ENCODE measurements at places on chromosomes 2 and 18.

DNA sequence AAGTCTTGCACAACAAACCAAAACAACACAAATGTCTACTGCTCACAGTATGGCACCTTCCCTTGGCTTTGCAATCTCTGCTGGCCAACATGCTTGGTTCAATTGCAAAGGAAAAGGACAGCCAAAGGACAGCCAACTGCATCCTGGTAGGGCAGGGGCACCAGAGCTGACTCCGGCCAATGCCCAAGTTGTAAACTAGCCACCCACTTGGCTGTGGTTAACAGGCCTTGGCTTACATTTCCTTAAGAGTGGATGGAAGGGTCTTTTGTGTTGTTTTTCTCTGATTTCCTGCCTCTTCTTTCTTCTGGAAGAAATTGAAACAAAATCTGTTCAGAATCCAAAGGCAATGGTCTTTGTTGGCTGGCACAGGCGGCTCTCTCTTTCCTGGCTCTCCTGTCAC, 119.1 kb upstream of the TRIB2 start:
- no peak overlapping the region for H3K27ac ChIP-seq
- DNase-seq, result no peak
- H3K27me3 ChIP-seq, result no peaks in the 10 kb centered on the region
- no peaks in the 10 kb centered on the region for H3K36me3 ChIP-seq

DNA sequence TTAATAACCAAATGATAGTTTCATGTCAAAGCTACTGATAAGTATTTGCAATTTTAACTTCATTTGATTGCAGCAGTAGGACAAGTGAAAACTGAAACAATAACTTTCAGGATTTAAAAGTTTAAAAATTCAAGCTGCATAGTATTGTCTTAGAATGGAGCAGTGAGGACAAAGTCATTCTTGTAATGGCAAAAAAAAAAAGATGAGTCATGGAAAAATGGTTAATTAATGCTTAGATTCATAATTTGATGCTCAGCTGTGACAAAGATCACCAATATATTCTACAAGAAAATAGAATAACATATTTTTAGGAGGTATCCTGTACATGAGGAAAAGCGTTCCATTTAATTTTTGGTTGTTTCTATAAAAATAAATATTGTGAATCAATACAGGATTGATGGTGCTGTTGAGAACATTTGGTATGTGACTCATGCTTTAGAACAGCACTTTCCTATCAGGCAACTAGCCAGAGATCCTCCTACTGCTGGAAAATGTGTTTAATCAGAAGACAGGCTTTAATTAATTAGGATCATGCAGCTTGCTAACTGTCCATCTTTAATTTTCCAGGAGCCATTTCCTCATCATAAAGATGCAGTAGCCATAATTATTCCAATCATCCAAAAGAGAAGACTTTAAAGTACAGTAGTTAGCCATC, 239.0 kb upstream of the MMADHC start:
- no peaks in the 10 kb centered on the region for H3K4me1 ChIP-seq
- no peaks in the 10 kb centered on the region for H3K27me3 ChIP-seq
- DNase-seq, result no peak
- H3K36me3 ChIP-seq, result no peaks in the 10 kb centered on the region

DNA sequence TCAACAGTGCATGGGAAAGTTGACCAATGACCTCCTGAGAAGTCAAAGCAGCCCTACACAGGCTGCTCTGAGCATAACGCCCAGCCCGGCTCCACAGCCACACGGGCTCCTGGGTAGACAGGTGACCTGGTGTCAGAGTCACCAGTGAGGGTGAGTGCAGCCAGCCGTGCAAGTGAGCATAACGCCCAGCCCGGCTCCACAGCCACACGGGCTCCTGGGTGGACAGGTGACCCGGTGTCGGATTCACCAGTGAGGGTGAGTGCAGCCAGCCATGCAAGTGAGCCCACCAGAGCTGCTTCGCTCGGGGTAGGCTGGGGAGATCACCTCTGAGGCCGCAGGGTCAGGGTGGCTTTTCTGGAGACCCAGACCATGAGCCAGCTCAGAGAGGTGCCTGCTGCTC, 94.3 kb upstream of the TMEM18 start:
- H3K4me3 ChIP-seq, result no peak overlapping the region
- no peaks in the 10 kb centered on the region for H3K36me3 ChIP-seq
- H3K27ac ChIP-seq, result no peak overlapping the region

DNA sequence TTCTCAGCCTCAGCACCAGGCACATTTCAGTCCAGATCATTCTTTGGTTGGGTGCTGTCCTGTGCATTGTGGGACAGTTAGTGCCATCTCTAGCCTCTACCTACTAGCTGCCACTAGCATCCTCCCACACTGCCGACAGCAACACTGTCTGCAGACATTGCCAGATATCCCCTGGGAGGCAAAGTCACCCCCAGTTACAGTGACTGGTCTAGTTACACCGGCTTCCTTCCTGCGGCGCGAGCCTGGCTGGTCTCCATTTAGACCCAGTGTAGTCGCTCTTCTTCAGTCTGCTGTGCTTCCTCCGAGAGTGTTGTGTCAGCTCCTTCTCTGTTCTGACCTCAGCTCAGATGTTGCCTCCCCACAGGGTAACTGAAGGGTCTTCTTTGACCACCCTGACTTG, 283.1 kb downstream of the PHLPP1 start:
- H3K36me3 ChIP-seq, result no peaks in the 10 kb centered on the region
- no peak overlapping the region for H3K4me3 ChIP-seq
- DNase-seq, result no peak
- no peaks in the 10 kb centered on the region for H3K4me1 ChIP-seq
- no peak overlapping the region for H3K27ac ChIP-seq

- H3K27me3 ChIP-seq, result no peaks in the 10 kb centered on the region
- H3K27ac ChIP-seq, result no peak overlapping the region
- peaks cover 48% of the 10 kb centered on the region for H3K4me1 ChIP-seq
- DNase-seq, result no peak
- no peak overlapping the region for H3K4me3 ChIP-seq
Observed at GRCh38 chr2:238285653-238286082, 2.7 kb downstream of the PER2 start.

DNA sequence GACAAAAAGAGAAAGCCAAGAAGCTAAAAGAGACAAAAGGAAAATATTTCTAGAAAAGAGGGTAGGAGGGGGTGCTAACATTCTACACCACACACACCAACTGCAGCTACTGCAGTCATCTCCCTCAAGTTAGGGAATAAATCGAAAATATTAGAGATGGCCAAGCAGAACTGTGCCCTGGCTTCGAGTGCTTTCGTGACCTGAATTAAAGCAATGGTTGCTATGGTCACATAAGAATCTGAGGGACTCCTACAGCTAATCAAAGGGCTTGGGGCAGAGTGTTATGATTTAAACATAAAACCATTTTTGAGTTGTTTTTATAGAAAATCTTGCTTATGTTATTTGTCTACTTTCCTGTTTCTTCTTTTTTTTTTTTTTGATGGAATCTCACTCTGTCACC, 159.6 kb upstream of the HNRNPA3 start:
- no peaks in the 10 kb centered on the region for H3K27me3 ChIP-seq
- DNase-seq, result no peak
- no peak overlapping the region for H3K4me3 ChIP-seq
- no peaks in the 10 kb centered on the region for H3K36me3 ChIP-seq
- no peak overlapping the region for H3K27ac ChIP-seq
- H3K4me1 ChIP-seq, result no peaks in the 10 kb centered on the region

DNA sequence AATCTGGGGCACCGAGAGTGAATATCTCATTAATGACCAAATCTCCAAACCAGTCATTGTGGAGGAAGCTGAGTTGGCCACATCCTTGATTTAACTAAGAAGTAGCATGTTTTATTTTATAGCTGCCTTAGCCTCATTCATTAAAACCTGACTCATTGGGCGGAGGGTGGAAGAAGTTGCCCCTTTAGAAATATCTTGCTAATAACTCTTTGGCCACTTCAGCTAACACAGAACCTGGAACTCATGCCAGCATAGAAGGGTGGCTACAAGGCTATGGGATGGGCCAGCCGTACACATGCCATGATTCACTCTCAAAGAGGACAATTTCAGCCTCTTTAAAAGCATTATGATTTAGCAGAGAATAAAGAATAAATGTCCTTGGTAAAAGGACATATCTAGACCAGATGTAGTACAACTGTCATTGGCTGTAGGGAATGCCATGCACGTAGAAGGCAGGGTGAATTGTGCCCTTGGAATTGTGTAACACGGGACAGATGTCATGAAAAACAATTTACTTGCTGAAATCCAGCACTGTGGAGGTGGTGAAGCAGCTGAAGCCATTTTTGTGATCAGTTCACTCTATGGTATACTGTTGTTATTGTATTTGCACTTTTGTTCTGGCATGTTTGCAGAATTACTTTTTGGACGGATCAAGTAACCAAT, 330.0 kb downstream of the PLCL1 start:
- H3K27ac ChIP-seq, result no peak overlapping the region
- H3K4me1 ChIP-seq, result no peaks in the 10 kb centered on the region
- no peaks in the 10 kb centered on the region for H3K36me3 ChIP-seq
- DNase-seq, result no peak
- no peaks in the 10 kb centered on the region for H3K27me3 ChIP-seq

GRCh38 chr2:141259683-141260082, 871.1 kb downstream of the LRP1B start:
- H3K4me1 ChIP-seq, result no peaks in the 10 kb centered on the region
- H3K36me3 ChIP-seq, result no peaks in the 10 kb centered on the region
- H3K27me3 ChIP-seq, result no peaks in the 10 kb centered on the region
- no peak overlapping the region for H3K27ac ChIP-seq

- H3K27me3 ChIP-seq, result peaks cover 6% of the 10 kb centered on the region
- no peak for DNase-seq
- H3K36me3 ChIP-seq, result no peaks in the 10 kb centered on the region
- no peak overlapping the region for H3K4me3 ChIP-seq
Observed at GRCh38 chr18:79872527-79873444, 75.0 kb downstream of the KCNG2 start.

GRCh38 chr2:8821276-8822217, 15.9 kb downstream of the KIDINS220 start:
- H3K27ac ChIP-seq, result no peak overlapping the region
- DNase-seq, result no peak
- H3K4me1 ChIP-seq, result no peaks in the 10 kb centered on the region
- H3K36me3 ChIP-seq, result peaks cover 20% of the 10 kb centered on the region
- no peaks in the 10 kb centered on the region for H3K27me3 ChIP-seq

GRCh38 chr18:77124452-77124922, 8.1 kb downstream of the MBP start:
- H3K4me1 ChIP-seq, result peaks cover 90% of the 10 kb centered on the region
- peak overlapping the region; percentile 94 for H3K27ac ChIP-seq
- peak; percentile 64 for DNase-seq
- H3K4me3 ChIP-seq, result peak overlapping the region; percentile 78
- peaks cover 33% of the 10 kb centered on the region for H3K36me3 ChIP-seq

DNA sequence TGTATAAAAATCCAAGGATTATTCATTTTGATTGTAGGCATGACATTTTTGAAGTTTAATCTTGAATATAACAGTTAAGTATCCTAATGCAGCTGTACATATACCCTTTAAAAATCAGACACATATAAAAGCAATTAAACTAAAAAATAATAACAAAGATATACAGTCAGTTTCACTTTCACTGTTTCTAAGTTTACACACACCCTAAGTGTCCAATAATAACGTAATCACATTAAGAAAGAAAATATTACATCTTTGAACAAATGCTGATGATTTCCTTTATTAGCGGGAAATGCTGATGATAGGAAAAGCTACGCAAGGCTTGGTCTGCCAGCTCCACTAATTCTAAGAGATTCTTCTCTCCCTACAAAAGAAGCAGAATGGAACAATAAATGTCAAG, 38.8 kb downstream of the RTTN start:
- DNase-seq, result no peak
- H3K27ac ChIP-seq, result no peak overlapping the region
- no peaks in the 10 kb centered on the region for H3K27me3 ChIP-seq
- peaks cover 2% of the 10 kb centered on the region for H3K4me1 ChIP-seq
- no peak overlapping the region for H3K4me3 ChIP-seq

DNA sequence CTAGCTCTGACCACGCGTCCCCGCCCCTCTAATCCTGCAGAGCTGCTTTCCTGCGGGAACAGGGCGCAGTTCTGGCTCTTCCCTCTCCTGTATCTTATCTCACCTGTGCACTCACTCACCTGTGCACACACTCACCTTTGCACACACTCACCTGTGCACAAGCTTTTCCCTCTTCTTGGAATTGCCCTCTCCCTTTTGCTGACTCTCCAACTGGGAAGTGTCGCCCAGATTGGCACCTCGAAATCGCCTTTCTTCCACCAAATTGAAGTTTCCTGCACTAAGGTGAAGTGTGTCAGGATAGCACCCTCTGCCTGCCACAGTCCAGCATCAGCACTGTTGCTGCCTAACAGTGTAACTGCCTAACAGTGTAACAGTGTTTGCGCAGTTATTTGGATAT, 566 bp upstream of the CMPK2 start:
- peak; percentile 29 for DNase-seq
- H3K4me1 ChIP-seq, result peaks cover 16% of the 10 kb centered on the region
- peaks cover 2% of the 10 kb centered on the region for H3K27me3 ChIP-seq
- peak overlapping the region; percentile 90 for H3K4me3 ChIP-seq

DNA sequence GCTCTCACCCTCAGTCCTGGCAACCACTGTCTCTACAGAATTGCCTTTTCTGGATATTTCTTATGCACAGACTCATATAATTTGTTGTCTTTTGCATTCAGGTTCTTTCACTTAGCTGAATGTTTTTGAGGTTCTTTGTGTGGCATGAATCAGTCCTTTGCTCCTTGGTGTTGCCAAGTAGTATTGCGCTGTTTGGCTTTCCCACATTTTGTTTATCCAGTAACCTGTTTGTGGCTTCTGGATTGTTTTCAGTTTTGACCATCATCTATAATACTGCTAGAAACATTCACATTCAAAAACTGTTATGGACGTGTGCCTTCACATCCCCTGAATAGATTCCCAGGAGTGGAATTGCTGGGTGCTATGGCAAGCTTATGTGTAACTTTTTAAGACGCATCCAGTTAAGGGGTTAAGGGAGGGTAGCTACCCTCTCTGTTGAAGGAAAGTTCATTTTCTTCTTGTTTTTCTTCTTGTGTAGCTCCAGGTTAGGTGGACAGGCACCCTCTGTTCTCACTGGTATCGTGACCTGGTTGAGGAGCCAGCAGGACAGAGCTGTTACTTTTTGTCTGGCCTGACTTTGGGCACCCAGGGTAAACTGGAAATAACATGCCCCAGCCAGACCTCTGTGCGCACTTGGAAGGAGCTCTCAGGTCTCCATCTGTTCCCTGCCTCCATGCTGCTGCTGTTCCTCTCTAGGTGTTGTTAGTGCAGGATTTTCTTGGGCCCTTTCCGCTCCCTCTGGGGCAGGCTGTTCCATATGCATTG, 29.6 kb downstream of the ARHGAP25 start:
- H3K36me3 ChIP-seq, result peaks cover 13% of the 10 kb centered on the region
- DNase-seq, result no peak
- peaks cover 98% of the 10 kb centered on the region for H3K4me1 ChIP-seq
- no peaks in the 10 kb centered on the region for H3K27me3 ChIP-seq

GRCh38 chr2:237122214-237122666, 36.6 kb downstream of the COPS8 start:
- H3K27me3 ChIP-seq, result no peaks in the 10 kb centered on the region
- peak overlapping the region; percentile 47 for H3K27ac ChIP-seq
- H3K36me3 ChIP-seq, result no peaks in the 10 kb centered on the region
- DNase-seq, result peak; percentile 71
- peaks cover 3% of the 10 kb centered on the region for H3K4me1 ChIP-seq

- H3K36me3 ChIP-seq, result no peaks in the 10 kb centered on the region
- no peaks in the 10 kb centered on the region for H3K27me3 ChIP-seq
- no peaks in the 10 kb centered on the region for H3K4me1 ChIP-seq
Observed at GRCh38 chr2:70204452-70204851, 13.6 kb upstream of the C2orf42 start.

- peaks cover 37% of the 10 kb centered on the region for H3K4me1 ChIP-seq
- peaks cover 2% of the 10 kb centered on the region for H3K27me3 ChIP-seq
Observed at GRCh38 chr2:36289731-36290130, 65.8 kb upstream of the CRIM1 start.
